Fibroblast of the conjunctiva (primary cell): ENCODE measurements at places on chromosomes 5 and 9.

- DNase-seq: no peak
Measured at GRCh38 chr5:74127381-74128320, 501.7 kb downstream of the ARHGEF28 start.

DNA sequence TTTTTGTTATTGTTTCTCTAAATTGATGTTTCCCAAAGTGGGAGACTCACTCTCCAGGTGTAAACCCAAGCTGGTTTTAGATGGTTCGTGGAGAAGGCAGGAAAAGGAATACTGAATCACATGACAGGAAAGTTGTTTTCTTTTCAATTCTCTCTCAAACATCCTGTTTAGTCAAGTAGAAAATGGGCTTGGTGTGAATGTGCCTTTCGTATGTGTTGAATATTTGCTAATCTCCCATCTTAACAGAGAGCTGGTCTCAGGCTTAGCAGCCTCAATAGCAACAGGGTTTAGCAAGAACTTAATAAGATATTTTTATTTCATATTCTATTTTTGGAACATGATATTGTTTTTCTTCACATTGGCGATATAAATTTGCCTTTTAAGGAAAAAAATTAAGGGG lies 119.7 kb downstream of the INSYN2B start:
- DNase-seq: no peak

DNA sequence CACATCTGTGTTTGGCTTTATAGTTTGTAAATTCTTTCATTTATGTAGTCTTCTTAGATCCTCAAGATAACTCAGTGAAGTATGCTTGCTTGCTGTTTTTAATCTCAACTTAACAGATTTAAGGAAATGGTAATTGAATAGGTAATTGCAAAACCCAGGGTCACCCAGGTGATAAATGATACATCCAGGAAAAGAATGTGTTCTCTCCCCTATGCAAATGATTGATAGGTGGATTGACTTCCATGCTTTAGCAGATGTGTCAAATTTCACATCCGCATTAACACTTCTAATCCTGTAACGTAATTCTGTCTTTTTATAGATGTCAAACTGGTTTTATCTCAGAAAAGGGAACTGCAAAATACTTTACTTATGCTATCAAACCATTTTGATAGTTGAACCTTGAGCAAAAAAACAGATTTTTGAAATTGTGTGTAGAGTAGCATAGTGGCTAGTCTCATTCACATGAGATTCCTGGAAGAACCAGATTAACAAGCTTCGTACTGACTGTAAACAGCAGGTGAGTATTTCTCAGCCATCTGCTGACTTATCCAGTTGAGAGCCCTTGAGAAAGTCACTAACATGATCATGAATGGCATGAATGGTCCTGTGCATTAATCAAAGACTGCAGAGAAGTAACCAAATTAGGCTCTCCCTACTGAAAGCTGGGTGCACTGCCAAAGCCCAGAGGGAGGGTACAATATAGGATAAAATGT lies 86.7 kb upstream of the PAM start:
- DNase-seq: no peak

DNA sequence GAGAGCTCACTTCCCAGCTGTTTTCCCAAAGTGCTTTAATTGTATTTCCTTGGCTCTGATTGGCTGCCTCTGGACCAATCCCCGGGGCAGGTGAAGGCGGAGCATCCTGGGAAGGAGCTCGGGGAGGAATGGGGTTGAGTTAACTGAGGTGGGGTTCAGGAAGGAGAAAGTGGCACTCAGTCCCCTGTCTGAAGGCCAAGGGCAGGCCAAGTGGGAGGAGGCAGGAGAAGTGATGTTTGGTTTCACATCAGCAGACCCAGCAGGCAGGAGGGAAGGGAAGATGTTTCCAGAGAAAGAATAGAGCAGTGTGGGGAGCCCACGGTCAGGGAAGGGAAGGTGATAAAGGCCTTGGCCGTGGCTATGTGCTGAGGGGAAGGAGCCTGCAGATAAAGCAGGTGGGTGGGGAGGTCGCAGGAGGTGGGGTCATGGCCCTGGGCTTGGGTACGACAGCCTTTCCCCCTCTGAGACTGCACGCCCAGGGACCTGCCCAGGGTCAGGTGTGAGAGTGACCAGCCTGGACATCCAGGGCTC lies 3.1 kb downstream of the TSPAN17 start:
- no peak for DNase-seq

- no peak for DNase-seq
Measured at GRCh38 chr9:98083566-98084183, 27.1 kb downstream of the NANS start.

DNA sequence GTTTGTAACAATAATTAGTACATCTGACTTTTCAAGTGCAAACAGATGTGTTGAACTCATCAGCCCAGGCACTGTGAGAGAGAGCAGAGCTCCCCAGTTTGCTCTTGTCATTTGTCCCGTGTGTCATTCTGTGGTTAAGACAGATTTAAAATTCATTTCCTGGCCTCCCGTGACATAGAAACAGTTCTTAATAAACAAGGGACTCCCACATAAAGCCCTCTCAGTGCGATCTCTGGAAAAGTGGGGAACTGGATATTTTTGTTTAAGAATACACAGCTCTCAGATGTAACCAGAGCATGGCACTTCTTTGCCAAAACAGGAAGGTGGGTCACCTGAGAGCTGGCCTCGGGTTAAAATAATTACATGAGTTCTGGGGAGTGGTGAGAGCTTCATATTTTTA lies 58.6 kb downstream of the PRKACG start:
- no peak for DNase-seq

- DNase-seq: peak; percentile 73
Measured at GRCh38 chr5:65828022-65828896, 98.1 kb upstream of the ERBIN start.

DNA sequence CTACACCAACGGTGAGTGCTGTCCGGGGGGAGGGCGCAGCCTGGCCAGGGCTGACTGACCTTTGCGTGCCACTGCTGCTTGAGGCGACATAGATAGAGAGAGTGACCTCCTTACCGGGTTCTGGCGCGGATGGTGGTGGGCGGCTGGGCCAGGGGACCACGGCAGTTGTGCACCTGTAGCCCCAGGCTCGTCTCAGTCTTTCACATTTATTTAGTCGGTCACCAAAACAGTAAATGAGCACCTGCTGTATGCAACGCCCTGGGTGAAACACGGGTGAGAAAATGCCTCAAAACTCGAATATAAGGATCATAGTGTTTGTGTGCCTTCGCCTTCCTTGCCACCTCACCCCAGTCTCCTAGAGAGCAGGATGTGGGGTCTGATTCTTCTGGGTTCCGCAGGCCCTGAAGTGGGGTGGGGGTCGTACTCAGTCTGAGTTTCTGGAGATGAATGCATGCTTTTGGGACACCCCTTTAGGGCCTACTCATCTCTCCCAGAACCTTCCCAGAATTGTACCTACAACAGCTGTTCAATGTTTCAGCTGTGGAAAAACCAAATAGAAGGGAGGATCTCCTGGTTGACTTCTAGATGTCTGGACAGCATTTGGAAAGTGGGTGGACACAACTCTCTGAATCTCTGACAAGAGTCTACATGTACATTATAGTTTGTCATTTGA lies 714 bp downstream of the SEC24A start:
- no peak for DNase-seq
